ENCODE measurements at places on chromosomes 4 and X.
A peak's percentile ranks its signal among the peaks of the same experiment; 100 is the strongest.

- DNase-seq: no peak
These were observed 219.9 kb downstream of the SHOX start for GRCh38 chrX:850471-850916.

GRCh38 chr4:108540536-108540935, 79.8 kb upstream of the RPL34 start:
- peak; percentile 11 for DNase-seq

DNA sequence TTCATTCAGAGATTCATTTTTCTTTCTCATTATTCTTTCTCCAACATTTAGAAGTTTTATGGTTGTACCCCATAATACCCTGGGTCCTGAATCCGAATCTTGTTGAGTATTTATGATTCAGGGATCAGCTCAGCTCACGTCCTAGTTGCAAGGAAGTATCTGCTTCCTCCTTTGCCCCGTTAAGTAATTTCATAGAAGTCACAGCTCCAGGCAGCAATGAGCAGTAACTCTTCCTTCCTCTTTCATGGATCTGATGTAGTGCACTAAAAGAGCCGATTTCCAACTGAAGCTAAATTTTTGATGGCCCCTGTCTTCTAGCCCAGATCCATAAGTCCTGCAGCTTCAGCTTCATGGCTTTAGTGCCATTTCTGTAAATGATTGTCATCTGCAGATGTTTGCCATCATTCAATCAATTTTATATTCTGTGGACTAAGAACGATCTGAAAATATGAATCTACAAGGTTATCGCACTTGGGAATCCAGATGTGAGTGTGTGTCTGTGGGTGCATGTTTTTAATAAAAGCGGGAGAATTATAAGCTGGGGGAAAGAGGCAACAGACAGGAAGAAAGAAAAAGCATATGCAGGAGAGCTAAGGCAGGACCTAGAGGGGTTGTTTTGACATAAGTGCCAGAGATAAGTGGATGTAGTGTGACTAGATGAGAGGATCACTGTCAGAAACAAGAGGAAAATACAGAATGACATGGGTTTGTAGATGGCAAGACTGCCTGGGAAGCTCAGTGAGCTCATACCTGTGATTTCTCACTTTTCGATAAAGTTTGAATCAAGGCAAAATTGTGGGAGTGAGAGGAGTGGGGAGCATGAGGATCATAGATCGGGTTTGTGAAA, 17.5 kb downstream of the VEGFD start:
- DNase-seq: no peak

GRCh38 chr4:67084783-67085182, 460.5 kb downstream of the CENPC start:
- no peak for DNase-seq

DNA sequence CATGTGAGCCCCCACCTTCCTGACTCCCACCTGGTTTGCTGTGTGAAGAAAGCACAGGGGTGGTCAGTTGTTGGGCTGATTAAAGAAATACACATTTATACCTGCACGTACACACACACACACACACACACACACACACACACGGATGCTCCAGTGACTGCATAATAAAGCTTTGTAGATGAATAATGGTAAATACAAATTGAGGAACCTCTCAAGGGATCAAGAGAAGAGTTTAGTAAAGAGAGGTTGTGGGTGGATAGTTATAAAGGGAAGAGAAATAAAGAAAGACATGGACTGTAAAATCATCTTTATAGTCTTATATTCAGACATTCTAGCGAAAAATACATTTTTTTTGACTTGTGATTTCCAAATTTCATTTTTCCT, 144.1 kb downstream of the MGST2 start:
- no peak for DNase-seq

DNA sequence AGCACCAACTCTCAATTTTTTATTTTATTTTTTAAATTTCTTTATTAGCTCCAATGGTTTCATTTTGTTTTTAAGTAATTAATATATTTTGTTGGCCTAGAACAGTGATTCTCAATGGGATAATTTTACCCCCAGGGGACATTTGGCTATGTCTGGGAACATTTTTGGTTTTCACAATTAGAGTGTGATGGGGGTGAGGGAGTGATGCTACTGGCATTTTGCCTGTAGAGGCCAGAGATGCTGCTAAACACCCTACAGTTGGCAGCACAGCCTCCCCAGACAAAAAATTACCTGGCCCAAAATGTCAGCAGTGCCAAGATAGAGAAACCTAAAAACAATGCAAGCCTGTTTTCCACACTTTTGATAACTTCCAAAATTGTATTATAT, 64.6 kb downstream of the HHIP start:
- peak; percentile 62 for DNase-seq

DNA sequence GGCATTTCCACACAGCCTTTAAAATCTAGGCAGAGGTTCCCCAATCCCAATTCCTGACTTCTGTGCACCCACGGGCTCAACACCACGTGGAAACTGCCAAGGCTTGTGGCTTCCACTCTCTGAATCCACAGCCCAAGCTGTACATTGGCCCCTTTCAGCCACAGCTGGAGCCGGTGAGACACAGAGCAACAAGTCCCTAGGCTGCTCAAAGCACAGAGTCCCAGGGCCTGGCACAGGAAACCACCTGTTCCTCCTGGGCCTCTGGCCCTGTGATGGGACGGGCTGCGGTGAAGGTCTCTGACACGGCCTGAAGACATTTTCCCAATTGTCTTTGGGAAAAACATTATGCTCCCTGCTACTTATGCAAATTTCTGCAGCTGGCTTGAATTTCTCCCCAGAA, 500.0 kb downstream of the FSTL5 start:
- no peak for DNase-seq

- DNase-seq: no peak
These were observed 118.6 kb downstream of the CRLF2 start for GRCh38 chrX:1093586-1094421.

DNA sequence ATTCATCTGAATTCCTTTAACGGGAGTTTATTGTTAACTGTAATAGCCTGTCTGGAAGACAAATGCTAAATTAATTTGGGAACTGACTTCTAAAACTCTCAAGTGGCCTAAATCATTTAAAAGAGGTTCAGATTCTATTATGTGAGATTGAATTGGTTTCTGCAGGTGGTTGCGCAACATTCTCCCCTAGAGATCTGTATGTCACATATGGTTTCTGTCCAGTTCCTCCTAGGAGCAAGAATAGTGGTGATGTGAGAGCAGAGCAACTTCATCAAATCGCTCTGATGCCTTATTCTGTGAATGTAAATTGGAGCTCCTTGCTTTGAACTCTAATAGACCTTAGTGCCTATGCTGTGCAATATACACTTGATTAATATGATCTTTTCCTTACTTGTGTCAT, 144.6 kb upstream of the GPR101 start:
- no peak for DNase-seq

GRCh38 chr4:66855956-66856355, 689.3 kb downstream of the CENPC start:
- DNase-seq: peak; percentile 16

GRCh38 chrX:11688201-11688600, 22.5 kb upstream of the ARHGAP6 start:
- no peak for DNase-seq

DNA sequence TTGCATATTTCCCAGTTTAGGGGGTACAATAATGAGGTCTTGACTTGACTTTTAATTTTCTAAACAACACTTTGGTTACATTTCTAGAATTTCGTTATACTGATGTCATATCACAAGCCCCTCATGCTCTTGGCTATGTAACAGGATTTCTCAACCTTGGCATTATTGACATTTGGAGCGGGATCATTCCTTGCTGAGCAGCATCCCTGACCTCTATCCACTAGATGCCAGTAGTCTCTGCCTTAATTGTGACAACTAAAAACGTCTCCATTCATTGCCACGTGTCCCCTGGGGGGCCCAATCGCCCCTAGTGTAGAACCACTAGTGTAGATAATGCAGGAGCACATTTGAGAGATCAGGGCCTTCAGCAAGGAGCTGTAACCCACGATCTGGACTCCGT, 234.2 kb upstream of the MID1 start:
- no peak for DNase-seq

DNA sequence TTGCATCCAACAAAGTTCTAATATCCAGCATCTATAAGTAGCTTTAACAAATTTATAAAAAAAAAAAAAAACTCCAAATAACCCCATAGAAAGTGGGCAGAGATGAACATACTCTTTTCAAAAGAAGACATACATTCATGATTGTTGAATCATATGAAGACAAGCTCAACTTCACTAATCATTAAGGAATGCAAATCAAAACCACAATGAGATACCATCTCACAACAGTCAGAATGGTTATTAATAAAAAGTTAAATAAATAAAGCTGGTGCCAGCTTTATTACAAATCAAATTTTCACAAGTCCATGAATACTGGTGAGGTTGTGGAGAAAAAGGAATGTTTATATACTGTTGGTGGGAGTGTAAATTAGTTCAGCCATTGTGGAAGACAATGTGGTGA, 592.0 kb downstream of the IQCM start:
- no peak for DNase-seq

- DNase-seq: peak; percentile 13
These were observed 31.3 kb downstream of the DRD5 start for GRCh38 chr4:9812501-9813340.

GRCh38 chrX:12989461-12989860, 14.6 kb downstream of the TMSB4X start:
- DNase-seq: no peak

GRCh38 chrX:69045616-69046345, 119.5 kb downstream of the PJA1 start:
- no peak for DNase-seq

GRCh38 chr4:82797405-82798111, 1.0 kb downstream of the SCD5 start:
- peak; percentile 16 for DNase-seq

GRCh38 chr4:55795341-55795740, 24.2 kb upstream of the EXOC1L start:
- no peak for DNase-seq

DNA sequence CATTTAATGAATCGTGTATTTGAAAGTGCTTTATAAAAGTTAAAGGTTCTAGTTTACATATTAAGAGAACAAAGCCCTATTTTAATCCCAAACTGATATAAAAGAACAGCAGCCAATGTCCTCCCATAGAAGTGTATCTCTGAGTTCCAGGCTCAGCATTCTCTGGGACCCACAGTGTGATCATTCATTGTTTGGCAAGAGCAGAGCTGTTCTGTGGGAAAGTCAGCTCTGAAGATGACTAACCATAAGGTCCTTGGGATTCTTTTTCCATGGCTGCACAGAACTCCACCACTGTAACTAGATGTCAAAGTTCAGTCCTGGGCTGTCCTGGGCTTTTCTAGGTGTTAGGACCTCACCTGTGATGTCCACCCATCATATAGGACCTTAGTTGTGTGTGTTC, 157.0 kb upstream of the TLL1 start:
- no peak for DNase-seq

DNA sequence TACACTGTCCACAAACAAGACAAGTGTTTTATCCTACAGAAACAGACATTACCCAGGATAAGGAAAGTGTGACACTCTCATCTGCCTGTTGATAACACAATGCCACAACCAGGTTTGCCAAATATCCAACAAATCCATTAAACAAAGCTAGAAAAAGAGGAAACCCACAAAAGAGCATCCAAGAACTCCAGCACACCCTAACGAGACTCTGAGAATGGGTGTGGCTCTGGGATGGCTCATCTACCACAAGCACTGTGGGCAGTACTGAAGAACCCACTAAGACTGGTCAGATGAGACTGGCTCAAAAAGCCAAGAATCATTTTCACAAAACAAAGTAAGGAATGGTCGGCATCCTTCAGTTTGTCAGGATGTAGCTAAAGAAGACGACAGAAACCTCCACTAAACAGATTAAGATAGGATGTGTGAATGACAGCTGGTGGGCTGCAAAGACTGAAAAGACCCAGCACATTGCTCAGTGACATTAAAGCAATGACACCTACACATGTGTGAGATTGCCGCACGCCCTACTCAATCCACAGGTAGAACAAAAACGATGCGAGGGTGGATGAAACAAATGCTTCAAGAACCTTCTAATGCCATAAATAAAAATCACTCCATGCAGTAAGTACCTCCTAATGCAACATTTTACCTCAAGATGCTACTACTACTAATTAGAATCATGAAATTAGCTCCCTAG, 14.7 kb downstream of the ATP8A1 start:
- DNase-seq: peak; percentile 9

GRCh38 chr4:146343199-146343598, 128.9 kb downstream of the REELD1 start:
- DNase-seq: no peak

GRCh38 chr4:129978315-129978714, 882.4 kb downstream of the C4orf33 start:
- no peak for DNase-seq

- no peak for DNase-seq
These were observed 355.0 kb upstream of the GATB start for GRCh38 chr4:152115794-152116193.

- no peak for DNase-seq
These were observed 1023.8 kb downstream of the FAT4 start for GRCh38 chr4:126338548-126338947.

GRCh38 chrX:115147220-115147619, 42.0 kb upstream of the RBMXL3 start:
- no peak for DNase-seq

- no peak for DNase-seq
These were observed 8.6 kb upstream of the CYP2U1 start for GRCh38 chr4:107922486-107923473.

DNA sequence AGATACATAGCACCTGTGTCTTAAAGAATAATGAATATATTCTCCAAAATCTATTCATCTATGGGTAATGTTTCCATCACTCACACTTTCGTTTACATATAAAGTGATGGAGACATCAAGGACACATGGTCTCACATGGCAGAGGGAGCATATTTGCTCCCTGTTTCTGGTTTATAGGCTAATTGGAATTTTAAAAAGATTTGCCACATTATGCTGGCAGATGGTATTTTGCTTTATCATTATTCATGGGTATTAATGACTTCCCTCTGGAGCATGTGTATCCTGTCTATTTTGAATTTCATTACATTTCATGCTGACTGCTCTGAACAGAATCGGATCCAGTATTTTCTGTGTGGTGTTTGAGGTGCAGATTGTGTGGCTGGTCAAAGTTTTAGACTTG, 79.0 kb downstream of the PDGFRA start:
- DNase-seq: no peak

- DNase-seq: no peak
These were observed 112.5 kb downstream of the LDB2 start for GRCh38 chr4:16785793-16786527.

DNA sequence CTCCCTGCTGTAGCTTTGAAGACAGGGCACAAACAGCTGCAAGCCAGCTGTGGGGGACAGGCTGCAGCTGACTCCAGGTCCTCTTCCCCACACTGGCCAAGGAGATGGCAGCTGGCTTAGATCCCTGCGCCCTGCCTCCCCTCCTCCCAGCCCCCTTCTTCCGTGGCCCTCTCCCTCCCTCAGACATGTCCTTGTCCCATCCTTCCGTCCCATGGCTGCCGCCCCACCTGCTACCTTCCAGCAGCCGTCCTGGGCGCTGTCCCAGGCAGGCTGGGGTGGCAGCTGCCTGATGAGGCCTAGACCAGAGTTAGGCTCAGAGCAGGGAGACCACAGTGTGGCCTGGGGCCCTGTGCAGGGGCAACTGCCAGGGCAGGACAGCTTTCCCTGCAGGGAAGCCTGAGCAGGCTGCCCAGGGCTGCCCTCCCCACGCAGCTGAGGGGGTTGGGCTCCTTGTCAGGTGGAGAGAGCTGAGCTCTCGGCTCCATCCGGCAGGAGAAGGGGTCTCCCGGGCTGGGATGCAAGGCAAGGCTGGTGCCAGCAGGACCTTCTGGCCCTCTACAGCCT, 3.3 kb upstream of the BGN start:
- DNase-seq: no peak
